Thyroid gland (tissue), 4 donors: ENCODE measurements at places on chromosomes 5 and 9. TPM values are rescaled to one million over a fixed set of nuclear protein-coding genes. Genes with fewer than 3 reads are reported as not detected.

DNA sequence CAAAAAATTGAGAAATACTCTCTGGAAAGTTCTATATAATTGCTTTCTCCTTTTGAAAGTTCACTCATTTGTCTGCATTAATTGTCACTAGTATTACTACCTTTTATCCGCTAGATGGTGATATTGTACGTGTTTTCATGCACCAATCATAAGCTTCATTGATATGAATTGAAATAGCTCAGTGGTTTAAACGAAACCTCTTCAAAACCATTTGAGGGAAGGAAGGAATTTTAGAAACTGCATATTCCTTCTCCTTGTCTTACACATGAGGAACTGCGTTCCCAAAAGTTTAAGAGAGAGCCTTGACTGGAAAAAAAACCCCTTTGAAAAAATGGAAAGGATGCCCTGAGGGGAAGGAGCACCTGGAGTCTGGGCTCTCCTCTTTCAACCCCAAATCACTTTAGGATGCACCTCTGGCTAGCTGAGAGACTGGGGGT lies 98.6 kb downstream of the YTHDC2 start:
- H3K36me3 ChIP-seq: no peaks in the 10 kb centered on the region
- no peak for DNase-seq
- no peaks in the 10 kb centered on the region for H3K4me1 ChIP-seq
- no peak overlapping the region for H3K4me3 ChIP-seq
- no peak overlapping the region for H3K27ac ChIP-seq

- H3K4me3 ChIP-seq: no peak overlapping the region
- no peaks in the 10 kb centered on the region for H3K36me3 ChIP-seq
- no peak for DNase-seq
- H3K27ac ChIP-seq: no peak overlapping the region
Observed at GRCh38 chr9:118689280-118689679, 680.0 kb downstream of the BRINP1 start.

- peaks cover 3% of the 10 kb centered on the region for H3K4me1 ChIP-seq
- no peak overlapping the region for H3K27ac ChIP-seq
Observed at GRCh38 chr9:116572095-116572748, 114.9 kb upstream of the TRIM32 start.

DNA sequence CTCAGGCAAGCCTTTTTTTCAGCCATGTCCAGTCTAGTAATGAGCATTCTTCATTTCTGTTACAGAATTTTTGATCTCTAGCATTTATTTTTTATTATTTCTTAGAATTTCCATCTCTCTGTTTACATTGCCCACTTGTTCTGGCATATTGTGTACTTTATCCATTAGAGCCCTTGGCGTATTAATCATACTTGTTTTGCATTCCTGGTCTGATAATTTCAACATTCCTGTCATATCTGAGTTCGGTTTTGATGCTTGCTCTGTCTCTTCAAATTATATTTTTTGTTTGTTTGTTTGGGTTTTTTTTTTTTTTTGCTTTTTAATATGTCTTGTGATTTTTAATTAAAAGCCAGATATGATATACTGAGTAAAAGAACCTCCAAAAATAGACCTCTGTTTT lies 23.0 kb upstream of the JAK2 start:
- H3K4me1 ChIP-seq: no peaks in the 10 kb centered on the region
- H3K27me3 ChIP-seq: no peaks in the 10 kb centered on the region
- H3K27ac ChIP-seq: no peak overlapping the region
- H3K4me3 ChIP-seq: no peak overlapping the region
- H3K36me3 ChIP-seq: no peaks in the 10 kb centered on the region
- no peak for DNase-seq

DBH gene
- total RNA-seq: 0.11 TPM

TLE4 gene
- 54.8 TPM for total RNA-seq

LRRC19 gene
- not detected for total RNA-seq

DNA sequence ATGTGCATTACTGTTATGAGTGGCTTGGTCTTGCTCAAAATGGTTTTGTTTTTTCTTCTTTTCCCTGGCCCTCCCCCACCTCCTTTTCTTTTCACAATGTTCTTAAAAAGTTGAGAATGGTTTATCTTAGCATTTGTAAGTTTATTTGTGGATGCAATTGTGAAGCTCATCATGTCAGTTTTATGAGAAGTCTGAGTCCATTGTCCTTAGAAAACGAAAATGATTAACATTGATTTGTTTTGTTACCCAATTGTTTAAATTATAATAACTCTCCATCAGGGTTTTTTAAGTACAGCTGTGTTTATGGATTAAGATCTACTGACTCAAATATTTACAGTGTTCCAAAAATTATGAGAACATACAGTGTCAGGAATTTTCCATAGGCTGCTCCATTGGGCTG lies 511.3 kb upstream of the PAPPA start:
- no peak for DNase-seq
- H3K4me3 ChIP-seq: no peak overlapping the region
- H3K27ac ChIP-seq: no peak overlapping the region
- no peaks in the 10 kb centered on the region for H3K27me3 ChIP-seq

C5orf58 gene
- not detected for total RNA-seq

DNA sequence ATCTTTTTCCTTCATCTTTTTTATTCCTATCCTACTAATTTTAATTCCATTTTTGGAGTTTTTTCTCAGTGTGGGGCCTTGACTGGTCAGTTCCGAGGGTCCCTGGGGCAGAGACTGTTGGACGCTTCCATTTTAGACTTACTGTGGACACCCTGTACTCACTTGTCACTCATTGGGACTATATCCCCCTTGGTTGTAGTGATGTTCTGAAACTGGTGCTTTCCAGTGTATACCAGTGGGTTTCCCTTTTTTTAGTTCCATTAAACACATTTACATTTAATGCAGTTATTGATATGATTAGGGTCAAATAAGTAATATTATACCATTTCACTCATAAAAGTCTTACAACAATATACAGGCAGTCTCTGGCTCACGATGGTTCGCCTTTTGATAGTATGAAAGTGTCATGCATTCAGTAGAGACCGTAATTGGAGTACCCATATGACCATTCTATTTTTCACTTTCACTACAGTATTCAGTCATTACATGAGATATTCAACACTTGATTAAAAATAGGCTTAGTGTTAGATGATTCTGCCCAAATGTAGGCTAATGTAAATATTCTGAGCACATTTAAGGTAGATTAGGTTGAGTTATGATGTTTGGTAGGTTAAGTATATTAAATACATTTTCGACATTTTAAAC lies 46.0 kb downstream of the CNOT6 start:
- H3K27ac ChIP-seq: no peak overlapping the region
- DNase-seq: no peak
- H3K4me1 ChIP-seq: no peaks in the 10 kb centered on the region
- no peak overlapping the region for H3K4me3 ChIP-seq
- no peaks in the 10 kb centered on the region for H3K27me3 ChIP-seq

DNA sequence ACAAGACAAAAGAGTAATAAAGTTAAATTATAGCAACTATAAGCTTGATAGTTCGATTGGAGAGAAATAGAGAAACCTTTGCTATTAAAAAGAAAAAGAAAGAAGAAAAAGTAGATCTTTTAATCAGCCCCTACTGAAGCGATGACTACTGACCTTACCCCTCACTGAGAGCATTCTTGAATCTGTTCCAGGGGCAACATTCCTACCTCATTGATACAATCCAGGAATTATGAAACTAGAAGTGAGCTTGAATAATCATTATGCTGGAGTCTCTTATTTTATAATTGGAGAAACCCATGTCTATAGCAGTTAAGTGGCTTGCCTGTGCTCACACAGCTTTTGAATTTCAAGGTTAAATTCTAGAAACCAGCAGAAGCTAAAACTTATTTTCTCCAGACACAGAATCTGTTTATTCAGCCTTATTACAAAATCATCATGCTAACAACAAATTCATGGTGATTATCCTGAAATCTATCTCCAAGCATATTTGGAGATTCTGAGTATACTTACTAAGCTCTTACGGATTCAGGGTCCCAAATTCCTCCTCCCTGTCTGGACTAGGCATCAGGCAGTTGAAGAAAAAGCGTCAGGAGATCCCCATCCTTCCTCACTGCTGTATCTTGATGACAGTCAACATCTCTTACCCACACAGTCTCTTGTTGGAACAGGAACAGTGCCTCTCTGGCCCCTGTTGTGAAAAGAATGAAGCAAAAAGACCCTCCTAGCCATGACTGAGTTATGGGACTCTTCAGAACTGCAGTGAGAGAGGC lies 547.6 kb upstream of the WWC1 start:
- H3K27me3 ChIP-seq: no peaks in the 10 kb centered on the region
- no peaks in the 10 kb centered on the region for H3K36me3 ChIP-seq
- DNase-seq: no peak

DNA sequence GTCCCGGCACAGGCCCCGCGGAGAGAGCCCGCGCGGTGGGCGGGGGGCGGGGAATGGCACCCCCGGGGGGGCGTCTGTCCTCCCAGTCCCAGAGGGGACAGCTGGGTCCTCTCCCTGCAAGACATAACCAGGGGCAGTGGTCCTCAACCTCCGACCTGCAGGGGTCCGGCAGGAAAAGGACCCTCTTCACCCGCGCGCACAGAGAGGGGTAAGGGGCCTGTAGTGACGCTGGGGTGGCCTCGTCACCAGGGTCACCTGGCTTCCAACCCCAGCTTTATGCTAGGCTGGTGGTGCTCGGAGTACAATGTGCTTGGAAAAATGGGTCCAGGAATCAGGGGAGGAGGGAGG lies 34.2 kb downstream of the LHX2 start:
- H3K4me1 ChIP-seq: peaks cover 19% of the 10 kb centered on the region
- H3K27me3 ChIP-seq: peaks cover 13% of the 10 kb centered on the region
- DNase-seq: no peak
- no peaks in the 10 kb centered on the region for H3K36me3 ChIP-seq
